BJ (cell line): ENCODE measurements at places on chromosomes 1 and 21. TPM values are rescaled to one million over a fixed set of nuclear protein-coding genes. Genes with fewer than 3 reads are reported as not detected.

Gene C1orf87
- not detected in 2 replicates for polyA plus RNA-seq

Gene TMEM51
- polyA plus RNA-seq, result 1.6 and 2.0 TPM in 2 replicates

Gene C1orf174
- 27.0 and 33.8 TPM in 2 replicates for polyA plus RNA-seq

Gene IL22RA1
- not detected in 2 replicates for polyA plus RNA-seq

Gene OR2L8
- not detected in 2 replicates for polyA plus RNA-seq

Gene RXRG
- not detected in 2 replicates for polyA plus RNA-seq

Gene LCE2B
- polyA plus RNA-seq, result not detected in 2 replicates

Gene LCE3D
- not detected in 2 replicates for polyA plus RNA-seq

Gene FCER1G
- 0.38 and 0.47 TPM in 2 replicates for polyA plus RNA-seq

Gene DPYD
- polyA plus RNA-seq, result 13.1 and 21.1 TPM in 2 replicates

DNA sequence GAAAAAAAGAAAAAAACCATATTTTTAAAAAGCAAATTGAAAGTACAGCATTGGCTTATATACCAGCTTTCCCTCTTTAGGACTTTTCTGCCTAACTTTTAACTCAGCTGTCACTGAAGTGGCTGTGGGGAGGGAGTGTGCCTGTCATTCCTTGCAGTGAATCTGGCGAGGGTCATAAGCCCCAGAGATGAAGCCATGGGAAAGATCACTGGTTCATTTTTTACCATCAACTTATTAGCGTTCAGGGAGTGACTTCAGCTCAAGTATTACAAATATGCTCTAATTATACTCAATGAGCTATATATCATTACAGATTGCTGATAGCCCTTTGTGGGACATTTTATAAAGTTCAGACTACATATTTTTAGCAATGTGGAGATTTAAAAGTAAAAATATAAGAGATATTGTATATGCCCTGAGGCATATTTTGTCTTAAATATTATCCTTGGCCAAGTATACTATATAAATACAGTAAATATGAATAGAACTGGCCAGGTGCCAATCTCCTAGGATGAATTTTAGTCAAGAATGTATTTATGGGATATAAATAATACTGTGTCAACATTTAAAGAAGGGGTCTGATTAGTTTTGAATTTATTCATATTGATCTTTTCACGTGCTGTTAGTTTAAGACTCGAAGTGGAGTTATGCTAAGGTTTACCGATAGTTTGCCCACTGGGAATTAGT lies 4.4 kb downstream of the TGFB2 start:
- DNase-seq, result no peak

- no peak for DNase-seq
Observed at GRCh38 chr1:109725510-109725909, 13.5 kb downstream of the GSTM5 start.

DNA sequence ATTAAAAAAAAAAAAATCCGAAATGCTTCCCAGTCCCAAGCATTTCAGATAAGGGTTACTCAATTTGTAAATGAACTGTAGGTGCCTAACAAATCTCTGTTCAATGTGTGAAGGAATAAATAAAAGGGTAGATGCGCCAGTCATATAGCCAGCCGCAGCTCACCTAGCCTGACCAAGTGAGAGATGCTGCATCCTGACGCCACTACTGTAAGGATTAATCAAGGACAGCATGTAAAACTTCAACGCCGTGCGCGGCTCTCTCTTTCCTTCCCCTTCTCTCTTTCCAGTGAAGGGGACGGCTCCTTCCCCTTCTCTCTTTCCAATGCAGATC lies 441 bp downstream of the PPT1 start:
- DNase-seq, result no peak

- DNase-seq, result no peak
Observed at GRCh38 chr1:104460880-104461279, 711.2 kb downstream of the AMY1C start.

DNA sequence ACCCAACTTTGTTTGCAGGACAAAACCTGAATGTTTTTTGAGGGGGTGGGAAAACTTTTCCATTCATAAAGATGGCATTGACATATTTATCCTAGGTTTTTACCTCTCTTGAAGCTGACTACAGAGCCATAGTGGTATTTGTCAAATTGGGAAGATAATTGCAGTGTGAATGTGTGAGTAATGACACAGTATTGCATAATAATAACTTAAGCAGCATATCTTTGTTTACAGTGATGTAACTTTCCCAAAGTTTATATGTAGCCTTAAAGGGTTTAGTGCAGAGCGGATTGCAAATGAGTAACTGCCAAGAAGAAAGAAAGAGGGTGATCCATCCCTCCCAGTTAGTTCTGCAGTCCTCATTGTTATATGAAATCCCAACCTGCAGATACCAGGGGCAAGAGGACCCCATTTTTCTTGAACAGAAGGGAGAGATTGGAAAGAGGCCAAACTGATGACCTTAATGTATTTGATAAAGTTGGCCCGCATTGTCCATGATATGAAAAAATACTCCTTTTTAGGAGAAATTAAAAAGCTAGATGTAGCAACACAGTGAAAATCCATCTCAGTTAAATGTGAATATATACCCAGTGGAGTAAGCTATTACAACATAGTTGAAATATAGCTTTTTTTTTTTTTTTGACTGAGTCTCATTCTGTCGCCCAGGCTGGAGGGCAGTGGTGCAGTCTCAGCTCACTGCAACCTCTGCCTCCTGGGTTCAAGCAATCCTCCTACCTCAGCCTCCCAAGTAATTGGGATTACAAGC lies 23.7 kb upstream of the NFIA start:
- DNase-seq, result no peak

GRCh38 chr1:26408604-26409003 lies 2.0 kb upstream of the LIN28A start:
- no peak for DNase-seq

DNA sequence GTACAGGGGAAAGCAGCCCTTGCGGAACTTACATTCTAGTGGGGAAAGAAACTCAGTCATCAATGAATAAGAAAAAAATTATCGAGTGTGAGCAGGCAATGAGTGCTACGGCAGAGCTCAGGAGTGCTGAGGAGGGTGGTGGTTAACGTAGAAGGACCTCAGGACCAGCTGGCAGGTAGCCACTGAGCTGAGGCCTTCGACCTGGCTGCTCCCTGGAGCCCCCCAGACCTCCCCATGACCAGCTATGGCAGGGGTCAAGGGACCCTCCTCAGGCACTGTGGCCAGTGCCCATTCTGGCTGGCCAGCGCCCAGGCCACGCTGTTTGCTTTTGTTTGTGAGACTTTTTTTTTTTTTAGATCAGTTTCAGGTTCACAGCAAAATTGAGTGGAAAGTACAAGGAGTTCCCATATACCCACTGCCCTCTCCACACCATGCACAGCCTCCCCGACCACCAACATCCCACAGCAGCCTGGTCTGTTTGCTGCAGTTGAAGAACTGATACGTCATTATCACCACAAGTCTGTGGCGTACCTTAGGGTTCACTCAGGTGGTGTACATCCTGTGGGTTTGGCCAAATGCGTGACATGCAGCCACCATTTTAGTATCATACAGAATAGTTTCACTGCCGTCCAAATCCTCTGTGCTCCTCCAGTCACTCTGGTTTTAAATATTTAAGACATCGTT lies 11.8 kb upstream of the TTC22 start:
- DNase-seq, result no peak

GRCh38 chr1:206579747-206580437 lies 32.4 kb downstream of the EIF2D start:
- no peak for DNase-seq

DNA sequence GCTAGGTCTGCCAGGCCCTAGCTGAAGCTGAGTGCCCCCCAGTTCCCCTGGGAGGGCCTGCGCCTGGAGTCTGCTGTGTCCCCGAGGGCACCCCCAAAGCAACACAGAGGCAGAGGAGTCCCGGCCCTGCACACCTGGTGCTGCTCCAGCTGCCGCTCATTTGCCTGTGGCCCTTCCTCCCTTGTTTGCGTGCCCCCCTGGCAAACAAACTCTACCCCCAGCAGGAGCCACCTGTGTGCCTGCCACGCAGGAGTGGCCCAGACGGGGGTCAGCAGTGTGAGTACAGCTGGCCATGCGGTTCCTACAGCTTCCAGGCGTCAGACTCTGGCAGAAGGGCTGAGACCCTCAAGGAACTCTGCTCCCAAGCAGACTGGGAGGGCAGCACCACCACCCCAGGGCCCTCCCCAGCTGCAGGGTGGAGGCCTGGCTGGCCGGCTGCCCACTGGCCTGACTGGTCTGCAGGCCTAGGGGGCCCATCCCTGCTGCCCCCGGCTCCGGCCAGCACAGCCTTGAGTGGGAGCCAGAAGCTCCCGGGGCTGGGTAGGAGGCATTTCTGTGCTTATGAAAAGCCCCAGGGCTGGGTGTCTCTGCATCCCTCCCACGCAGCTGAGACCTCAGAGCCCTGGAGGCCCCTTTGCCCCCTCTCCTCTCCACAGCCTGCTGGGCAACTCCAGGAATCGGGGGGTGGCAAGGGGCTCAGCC lies 563 bp upstream of the TAS1R3 start:
- DNase-seq, result no peak

DNA sequence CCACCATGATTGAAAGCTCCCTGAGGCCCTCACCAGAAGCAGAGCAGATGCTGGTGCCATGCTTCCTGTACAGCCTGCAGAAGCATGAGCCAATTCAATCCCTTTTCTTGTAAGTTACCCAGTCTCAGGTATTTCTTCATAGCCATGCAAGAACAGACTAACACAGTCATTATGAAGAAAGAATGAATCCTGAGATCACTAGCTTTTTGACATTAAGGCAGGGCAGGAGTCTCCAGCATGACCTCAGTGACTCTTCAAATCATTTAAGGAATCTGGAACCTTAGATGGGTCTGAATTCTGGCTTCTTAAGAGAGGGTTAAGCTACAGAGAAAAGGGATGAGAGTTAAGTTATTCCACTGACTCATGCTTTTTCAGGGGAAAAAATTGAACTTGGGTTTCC lies 79.0 kb downstream of the PTPN14 start:
- no peak for DNase-seq

GRCh38 chr21:44593598-44594405 lies 1.5 kb upstream of the KRTAP10-6 start:
- no peak for DNase-seq

DNA sequence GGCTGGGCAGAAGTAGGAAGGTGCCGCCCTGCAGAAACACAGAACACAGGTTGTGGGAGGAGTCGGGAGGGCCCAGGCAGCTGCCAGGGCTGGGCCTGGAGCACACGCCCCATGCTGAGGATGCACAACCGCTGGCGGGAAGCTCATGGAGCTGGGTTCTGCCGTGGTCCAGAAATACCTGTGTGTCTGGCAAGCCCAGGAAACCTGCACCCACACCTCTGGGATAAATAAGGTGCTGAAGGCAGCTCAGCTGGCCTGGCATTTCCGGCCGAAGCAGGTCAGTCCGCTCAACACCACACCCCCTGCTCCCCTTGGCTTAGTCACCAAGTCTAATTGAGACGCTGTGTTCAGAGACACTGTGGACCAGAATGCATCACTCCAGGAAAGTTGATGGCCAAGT lies 32.1 kb downstream of the CTNNBIP1 start:
- no peak for DNase-seq

- no peak for DNase-seq
Observed at GRCh38 chr1:208170252-208170651, 73.9 kb downstream of the PLXNA2 start.

GRCh38 chr1:196902344-196902743 lies 14.5 kb downstream of the CFHR4 start:
- DNase-seq, result no peak

DNA sequence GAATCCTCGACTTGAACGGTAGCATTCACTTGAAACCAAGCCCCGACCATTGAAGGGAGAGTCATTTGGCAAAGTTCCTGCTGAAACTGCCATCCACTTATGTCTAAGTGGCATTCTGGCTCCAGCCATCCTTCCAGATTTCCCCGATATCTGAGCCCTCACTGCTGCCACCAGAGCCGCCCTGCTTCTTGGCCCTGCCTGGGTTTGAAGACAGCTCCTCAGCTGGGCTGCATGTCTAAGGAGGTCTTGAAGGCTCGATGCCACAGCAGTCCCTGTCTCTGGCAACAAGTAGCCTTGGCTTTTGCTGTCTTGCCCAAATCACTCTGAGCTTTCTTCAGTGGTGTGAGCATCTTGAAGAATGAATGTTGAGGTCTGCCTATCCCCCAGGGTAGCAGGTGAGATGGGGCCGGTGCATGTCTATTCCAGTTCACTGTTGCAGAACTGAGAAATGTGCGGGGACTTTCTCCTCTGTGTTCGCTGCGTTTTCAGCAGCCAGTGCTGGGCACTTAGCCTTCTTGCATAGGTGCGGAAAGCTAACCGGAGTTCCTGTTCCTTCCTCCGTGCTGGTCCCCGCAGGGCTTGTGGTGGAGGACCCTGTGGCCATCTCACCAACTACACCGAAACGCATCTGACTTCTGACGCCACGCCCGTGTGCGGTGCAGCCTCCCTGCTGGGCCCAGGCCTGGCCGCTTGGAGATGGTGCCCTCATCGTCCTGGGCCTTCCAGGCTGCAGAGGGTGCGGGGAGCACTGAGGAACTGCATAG lies 29.2 kb downstream of the MAN1C1 start:
- no peak for DNase-seq

GRCh38 chr21:38914528-38915293 lies 109.0 kb downstream of the ETS2 start:
- DNase-seq, result no peak

DNA sequence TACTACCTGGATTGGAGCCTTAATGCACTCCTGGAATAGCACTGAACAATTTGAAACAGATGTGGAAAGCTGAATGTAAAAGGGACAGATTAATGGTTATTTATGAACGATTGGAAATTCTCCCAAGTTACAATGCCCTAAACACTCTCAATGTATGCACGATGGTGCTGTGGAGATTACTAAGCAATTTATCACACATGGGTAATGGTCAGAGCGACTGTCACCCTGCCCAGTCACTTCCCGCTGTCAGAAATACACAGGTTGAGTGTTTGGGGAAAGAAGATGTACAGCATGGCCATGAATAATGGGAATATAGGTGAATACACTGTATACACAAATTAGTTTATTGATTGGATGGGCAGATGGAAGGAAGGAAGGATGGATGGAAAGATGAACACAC lies 342.4 kb downstream of the VAV3 start:
- DNase-seq, result no peak

DNA sequence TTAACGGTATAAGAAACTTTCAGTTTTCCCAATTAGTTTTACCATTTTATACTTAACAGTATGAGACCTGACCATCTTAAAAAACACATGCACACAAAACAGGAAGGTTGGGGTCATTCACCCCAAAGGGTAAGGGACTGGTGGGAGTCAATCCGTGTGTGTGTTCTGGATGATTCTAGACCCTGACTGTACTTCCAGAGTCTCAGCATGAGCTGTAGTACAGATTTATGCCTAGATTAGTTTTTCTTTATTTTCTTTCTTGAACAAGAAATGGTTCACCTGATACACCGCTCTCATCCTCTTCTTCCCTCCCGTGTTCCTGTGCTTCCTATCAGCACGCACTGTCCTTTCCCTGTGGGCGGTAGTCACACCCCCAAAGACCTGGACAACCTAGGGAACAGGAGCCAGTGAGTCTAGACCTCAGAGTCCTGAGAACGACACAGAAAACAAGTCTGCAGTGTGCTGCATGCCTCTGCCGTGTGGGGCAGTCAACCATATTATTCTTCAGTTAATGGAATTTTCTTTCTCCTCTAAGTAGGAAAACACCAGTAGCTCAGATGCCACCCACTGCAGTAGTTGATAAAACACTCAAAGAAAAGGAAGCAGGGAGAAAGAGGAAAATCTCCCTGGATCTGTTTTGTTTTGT lies 38.9 kb upstream of the MRPS6 start:
- DNase-seq, result no peak
